Esophagus mucosa (tissue), 1 donor: ENCODE measurements at places on chromosomes 2 and 18. TPM values are rescaled to one million over a fixed set of nuclear protein-coding genes. Genes with fewer than 3 reads are reported as not detected.

Gene ITPRIPL1
- total RNA-seq, result 1.8 TPM

- no peak for ATAC-seq
Measured at GRCh38 chr18:6633310-6633709, 96.2 kb upstream of the ARHGAP28 start.

DNA sequence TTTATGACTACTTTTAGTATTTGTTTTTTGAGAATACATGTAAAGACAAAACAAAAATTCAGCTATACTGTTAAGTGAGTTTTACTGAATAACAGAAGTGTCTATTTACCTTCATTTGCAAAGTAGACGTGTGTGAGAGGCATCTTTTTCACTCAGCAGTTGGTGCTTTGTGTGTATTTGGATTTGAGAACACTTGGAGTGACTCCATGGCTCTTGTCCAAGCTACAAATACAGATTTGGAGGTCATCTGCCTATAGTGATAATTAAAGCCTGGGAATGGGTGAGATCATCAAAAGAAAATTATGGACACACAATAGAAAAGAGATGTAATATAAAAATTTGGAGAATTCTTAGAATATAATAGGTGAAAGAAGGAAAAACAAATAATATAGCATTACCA is 6.2 kb downstream of the NAB1 start:
- no peak for ATAC-seq

Gene ZSWIM2
- total RNA-seq, result not detected
